Stimulated activated CD8-positive, alpha-beta memory T cell treated with anti-CD3 and anti-CD28 coated beads, Interleukin-7, amount 100 ng/mL, for 24 hours (primary cell): ENCODE measurements at places on chromosomes 7 and 10.

- no peak for DNase-seq
Measured at GRCh38 chr10:71080381-71081228, 131.8 kb upstream of the UNC5B start.

GRCh38 chr10:52280051-52280450, 34.0 kb upstream of the DKK1 start:
- no peak for DNase-seq

GRCh38 chr10:99996671-99997648, 12.8 kb downstream of the DNMBP start:
- no peak for DNase-seq

GRCh38 chr10:116836083-116836482, 13.2 kb upstream of the ENO4 start:
- DNase-seq = no peak

- DNase-seq = no peak
Measured at GRCh38 chr10:12062754-12063482, 5.8 kb upstream of the DHTKD1 start.

- DNase-seq = no peak
Measured at GRCh38 chr7:136588216-136588615, 280.2 kb upstream of the CHRM2 start.
